ENCODE measurements at places on chromosomes 2 and 18.

DNA sequence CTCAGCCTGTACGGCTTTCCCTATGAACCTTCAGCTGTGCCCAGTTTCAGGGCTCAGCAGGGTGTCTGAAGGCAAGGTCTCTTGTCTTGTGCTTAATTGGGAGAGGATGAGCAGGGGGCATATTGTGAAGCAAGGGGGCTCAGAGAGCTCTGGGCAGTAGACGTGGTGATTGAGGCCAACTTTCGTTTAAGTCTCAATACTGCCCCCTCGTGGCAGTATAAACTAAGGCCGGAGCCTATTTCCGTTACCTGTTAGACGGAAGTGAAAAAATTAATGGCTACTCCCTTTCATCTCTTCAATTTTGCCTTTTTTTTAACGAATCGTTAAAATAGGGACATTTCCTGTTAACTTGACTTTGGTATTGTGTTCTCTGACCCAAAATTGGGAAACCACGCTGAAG is 193.4 kb downstream of the TDRD15 start:
- DNase-seq, result peak; percentile 16

- peak; percentile 17 for DNase-seq
Observed at GRCh38 chr2:45652090-45653031, 886 bp downstream of the PRKCE start.

- no peak for DNase-seq
Observed at GRCh38 chr18:11994703-11995444, 13.6 kb downstream of the IMPA2 start.

DNA sequence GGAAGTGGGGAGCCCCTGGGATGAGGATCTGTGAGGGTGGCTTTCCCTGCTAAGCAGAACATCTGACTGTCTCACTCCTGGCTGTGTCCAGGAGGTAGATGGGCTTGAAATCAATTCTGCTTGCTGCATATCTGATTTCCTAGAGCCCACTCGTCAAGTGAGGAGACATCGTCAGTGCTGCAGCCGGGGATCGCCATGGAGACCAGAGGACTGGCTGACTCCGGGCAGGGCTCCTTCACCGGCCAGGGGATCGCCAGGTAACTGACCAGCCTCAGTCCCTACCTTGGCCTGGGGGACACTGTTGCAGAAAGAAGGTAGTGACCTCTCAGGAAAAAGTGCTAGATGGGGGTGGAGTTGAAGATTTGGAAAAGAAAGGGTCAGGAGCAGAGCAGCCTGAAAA is 31.3 kb downstream of the CNGA3 start:
- no peak for DNase-seq

GRCh38 chr18:40974448-40974847 is 980.6 kb upstream of the PIK3C3 start:
- no peak for DNase-seq

DNA sequence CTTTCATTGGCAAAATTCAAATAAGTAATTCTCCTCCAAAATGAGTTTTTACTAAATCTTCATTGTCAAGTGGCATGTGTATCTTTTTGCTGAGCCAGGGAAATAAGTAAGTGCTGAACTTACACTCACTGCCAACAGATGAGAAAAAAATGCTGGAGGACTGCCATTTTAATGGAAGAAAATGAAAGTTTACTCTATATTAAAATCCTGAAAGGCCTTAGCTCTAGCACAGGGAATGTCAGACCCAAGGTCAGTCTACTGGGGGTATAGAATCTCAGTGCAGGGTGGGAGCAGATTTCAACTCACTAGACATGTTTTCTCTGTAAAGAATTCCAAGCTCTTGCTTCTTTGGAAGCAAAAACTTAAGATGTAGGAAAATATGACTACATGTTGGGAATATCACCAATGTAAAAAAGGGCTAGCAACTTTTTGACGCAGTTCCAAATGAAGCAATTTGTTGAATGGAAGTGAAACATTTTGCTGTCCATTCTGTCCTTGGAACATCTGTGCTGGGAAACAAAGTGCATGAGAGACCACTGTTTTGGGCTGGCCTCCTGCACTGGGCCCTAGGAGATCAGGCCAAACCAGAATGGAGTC is 127.0 kb downstream of the ST6GAL2 start:
- DNase-seq, result no peak

- no peak for DNase-seq
Observed at GRCh38 chr2:189569295-189569910, 11.2 kb downstream of the SLC40A1 start.

- no peak for DNase-seq
Observed at GRCh38 chr18:57997820-57998219, 46.2 kb upstream of the NEDD4L start.

- DNase-seq, result no peak
Observed at GRCh38 chr2:216233281-216233995, 124.3 kb downstream of the XRCC5 start.

GRCh38 chr2:45176390-45176789 is 167.1 kb upstream of the SIX2 start:
- no peak for DNase-seq

- no peak for DNase-seq
Observed at GRCh38 chr2:237178396-237178795, 92.7 kb downstream of the COPS8 start.

DNA sequence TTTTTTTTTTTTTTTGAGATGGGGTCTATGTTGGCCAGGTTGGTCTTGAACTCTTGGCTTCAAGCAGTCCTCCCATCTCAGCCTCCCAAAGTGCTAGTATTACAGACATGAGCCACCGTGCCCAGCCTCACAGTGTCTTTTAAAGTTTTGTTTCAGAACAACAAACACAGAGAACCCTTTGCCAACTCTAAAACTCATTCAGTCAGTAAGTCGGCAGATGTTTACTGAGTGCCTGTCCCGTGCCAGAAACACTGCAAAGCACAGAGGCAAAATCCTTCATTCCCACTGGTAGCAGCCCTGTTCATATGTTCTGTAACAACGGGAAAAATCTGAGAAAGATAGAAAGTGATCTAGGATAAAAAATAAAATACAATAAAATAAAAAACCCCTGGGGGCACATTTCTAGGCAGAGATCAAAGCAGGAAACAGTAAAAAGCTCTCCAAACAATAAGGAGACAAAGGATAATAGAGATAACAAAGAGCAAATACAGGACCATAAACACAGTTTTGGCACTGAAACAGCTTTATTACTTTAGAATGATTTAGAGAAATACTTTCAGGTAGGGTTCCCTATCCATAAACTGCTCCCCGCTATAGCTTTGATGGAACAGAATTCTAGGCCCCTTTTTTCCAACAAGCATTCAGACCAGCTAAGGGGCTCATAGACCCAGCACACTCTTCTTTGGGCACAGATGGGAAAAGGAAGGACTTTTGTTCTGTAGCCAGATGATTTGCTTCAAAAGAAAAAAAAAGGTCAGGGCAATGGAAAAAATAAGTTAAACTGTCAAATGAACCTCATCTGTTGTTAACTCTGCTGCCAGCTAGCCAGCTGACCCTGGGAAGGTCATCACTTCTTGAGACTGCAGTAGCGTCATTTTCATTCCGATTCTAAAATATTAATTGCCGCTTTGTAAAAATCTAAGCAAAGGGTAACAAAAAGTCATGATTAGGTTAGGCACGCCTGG is 212.3 kb downstream of the CDH20 start:
- no peak for DNase-seq

GRCh38 chr18:24227977-24228666 is 89.3 kb downstream of the CABYR start:
- no peak for DNase-seq

DNA sequence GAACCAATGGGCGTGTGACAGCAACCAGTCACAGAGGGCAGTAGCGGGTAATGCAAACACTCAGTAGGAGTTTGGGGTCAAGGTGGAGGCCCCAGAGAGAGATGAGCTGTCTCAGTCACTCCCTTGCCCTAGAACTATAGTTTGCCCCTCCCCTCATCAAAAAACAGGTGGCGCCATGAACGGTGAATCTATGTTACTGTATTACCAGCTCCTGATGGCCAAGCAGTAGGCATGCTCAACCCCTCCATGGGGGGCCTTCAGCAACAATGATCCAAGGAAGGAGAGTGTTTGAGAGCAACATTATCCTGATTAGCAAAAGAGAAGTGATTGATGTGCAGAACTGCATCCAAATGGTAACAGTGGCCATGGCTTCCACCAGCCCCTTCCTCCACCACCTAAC is 30.4 kb downstream of the TRABD2A start:
- DNase-seq, result no peak

DNA sequence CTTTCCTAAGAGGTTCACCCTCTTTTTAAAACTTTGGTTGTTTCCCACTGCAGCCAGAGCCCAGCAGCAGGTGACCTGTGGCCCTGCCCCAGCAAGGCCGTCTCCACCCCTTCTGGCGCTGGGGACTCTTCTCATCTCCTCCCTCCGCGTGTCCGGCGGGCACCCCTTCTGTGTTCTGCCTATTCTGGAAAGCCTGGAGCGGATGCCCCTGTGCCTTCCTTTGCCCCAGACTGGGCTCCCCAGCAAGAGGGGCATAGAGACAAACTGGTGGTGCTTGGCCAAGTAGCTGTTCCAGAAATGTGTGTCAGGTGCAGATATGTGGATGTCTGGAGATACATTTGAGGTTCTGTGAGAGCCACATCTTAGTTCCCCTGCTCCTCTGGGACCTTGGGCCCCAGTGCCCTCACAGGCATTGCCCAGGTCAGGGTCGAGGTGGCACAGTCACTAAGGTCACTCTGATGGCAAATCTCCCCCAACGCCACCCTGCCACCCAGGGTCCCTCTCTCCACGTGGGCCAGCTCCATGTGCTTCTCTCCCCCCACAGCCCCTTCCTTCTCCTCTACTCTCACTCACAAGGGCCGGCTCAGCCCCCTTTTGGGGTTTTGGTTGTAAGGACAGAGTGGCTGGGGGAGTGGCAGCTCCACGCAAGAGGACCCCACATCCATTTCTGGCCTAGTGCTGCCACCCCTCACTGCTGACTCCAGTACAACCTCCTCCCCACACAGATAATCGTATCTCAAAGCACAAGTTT is 35.5 kb upstream of the TAF1B start:
- DNase-seq, result no peak

- no peak for DNase-seq
Observed at GRCh38 chr18:45274026-45274425, 341.2 kb upstream of the SLC14A2 start.

DNA sequence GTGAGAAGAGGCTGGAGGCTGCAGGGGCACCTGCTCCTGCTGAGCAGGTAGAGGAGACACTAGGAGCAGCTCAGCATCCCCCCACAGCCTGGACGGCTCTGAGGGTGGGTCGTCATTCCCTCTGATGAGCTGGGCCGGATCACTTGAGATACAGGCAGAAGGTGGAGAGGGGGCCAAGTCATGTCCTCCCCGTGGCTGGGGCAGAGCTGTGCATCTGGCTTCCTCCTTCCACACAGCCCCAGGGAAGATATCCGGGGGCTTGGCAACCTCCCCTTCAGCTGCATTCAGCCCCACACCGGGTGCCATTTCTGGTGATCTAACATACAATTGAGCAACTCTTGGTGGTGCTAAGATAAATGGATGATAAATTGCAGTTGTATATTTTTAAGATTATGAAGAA is 236.9 kb downstream of the LDLRAD4 start:
- DNase-seq, result no peak

GRCh38 chr2:139354518-139354917 is 574.3 kb upstream of the NXPH2 start:
- DNase-seq, result no peak

GRCh38 chr2:181829230-181829629 is 62.3 kb upstream of the ITPRID2 start:
- DNase-seq, result no peak

DNA sequence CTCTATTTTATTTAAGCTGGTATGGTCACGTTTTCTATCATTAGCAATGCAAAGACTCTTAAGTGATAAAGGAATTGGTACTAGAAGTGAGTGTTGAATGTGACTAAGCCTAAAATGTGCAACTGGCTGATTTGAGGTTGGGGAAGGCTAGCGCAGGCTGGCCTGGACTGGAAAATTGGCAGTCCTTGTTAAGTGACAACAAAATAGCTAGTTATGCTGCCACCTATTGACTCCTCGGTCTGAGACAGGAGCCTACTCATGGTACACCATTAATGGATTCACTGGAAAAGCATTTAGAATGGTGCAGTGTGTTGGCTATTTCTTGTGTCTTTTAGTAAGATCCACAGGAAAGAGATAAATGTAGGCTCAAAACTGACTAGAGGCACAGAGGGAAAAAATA is 5.7 kb upstream of the WIPF1 start:
- DNase-seq, result peak; percentile 74

- no peak for DNase-seq
Observed at GRCh38 chr2:132641819-132642218, 28.2 kb downstream of the LYPD1 start.

DNA sequence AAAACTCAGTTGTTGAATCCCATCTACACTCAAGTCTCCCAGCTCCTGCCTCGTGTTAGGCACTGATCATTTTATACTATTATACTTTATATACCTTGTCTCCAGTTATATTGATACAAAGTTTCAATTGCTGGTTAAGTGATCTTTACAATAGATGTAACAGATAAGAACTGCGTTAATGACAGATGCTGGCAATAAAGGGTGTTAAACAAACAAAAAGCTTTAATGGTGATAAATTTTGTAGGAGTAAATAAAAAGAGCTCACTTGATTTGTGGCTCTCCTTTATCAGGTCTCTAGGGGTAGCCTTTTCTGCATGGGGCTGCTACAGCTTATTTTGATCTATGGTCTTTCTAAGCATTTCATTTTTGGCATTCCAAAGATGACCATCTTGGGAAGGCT is 106.9 kb upstream of the GAREM1 start:
- no peak for DNase-seq

- DNase-seq, result no peak
Observed at GRCh38 chr2:230739961-230740360, 27.3 kb downstream of the CAB39 start.

- DNase-seq, result peak; percentile 7
Observed at GRCh38 chr2:168687314-168687713, 115.1 kb upstream of the NOSTRIN start.

DNA sequence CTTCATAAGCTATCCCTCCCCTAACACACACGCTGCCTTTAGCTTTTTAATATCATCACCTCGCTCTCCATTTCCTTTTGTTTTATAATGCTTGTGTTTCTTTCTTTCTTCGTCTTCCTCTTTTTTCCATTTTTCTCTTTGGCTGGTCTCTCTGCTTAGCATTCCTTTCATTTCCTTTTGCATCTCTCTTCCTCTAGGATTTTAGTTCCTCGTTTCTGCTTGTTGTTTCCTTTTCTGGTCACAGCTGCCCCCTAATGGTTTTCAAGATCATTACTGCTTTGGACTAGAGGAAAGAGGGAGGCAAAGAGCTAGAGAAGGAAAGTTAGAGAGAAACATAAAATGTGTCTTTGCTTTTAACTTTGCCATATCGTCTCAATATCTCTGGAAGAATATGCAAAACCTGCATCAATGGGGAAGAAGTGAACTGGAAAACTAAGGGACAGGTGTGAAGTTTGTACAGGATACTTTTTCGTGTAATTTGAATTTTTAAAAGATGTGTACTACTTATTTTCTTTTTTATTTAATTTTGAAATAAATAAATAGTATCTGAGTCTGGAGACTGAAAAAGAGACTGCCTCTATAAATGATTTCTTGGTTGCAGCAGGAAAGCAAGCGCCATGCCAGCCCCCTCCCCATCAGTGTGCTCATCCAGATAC is 6.3 kb upstream of the NRP2 start:
- peak; percentile 27 for DNase-seq

- DNase-seq, result no peak
Observed at GRCh38 chr2:51881673-51882072, 849.7 kb upstream of the NRXN1 start.

GRCh38 chr2:70733646-70734180 is 34.3 kb downstream of the ADD2 start:
- no peak for DNase-seq

- DNase-seq, result no peak
Observed at GRCh38 chr2:142140434-142140845, 9.6 kb upstream of the LRP1B start.

- no peak for DNase-seq
Observed at GRCh38 chr2:24761866-24762265, 31.3 kb downstream of the PTRHD1 start.

- no peak for DNase-seq
Observed at GRCh38 chr2:238642973-238643372, 204.9 kb upstream of the TWIST2 start.

All from CD4-positive, alpha-beta T cell treated with Interleukin-12 subunit alpha and Interleukin-12 subunit beta, for 1 hour (primary cell).